ENCODE measurements at places on chromosomes 4 and X.

- DNase-seq: no peak
Observed at GRCh38 chr4:174380699-174381439, 97.2 kb downstream of the CEP44 start.

DNA sequence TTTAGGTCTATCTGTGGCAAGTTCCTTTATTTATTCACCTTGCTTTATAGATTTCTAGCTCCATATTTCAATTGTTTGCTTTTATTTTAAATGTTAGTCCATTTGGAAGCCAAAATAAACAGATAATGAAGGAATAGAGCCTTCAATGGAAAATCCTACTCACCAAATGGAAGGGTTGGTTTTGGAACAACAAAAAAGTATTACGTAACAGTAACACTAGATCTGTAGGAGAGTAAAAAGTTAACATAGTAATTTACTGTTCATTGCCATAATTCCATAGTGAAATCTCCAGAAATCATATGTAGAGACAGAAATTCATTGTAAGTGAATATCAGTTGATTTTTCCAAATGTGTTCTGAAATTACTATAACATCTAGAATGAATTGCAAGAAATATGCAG lies 34.6 kb downstream of the NWD2 start:
- DNase-seq: no peak

GRCh38 chr4:1136048-1136447 lies 22.7 kb upstream of the RNF212 start:
- no peak for DNase-seq

GRCh38 chrX:6311540-6311939 lies 82.9 kb upstream of the NLGN4X start:
- no peak for DNase-seq

GRCh38 chr4:5137226-5137625 lies 85.9 kb downstream of the STK32B start:
- DNase-seq: no peak

Data from IMR-90 (cell line).